ENCODE measurements at places on chromosomes 11 and 22.

DNA sequence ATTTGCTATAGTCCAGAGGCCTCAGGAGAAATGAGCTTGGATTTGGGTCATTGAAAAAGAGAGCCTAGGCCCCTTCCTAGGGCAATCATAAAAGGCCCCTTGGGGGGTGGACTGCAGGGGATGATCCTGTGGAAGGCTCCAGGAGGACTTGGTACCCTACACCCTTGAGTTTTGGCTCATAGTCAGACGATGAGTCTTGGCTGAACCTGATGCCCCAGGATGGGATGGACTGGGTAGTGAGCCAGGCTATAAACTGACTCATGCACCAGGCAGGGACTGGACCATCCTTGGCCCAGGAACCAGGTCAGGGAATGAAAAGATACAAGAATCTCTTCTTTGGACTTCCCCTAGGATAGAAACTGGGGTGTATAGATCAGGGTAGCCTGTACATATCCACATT is 54.2 kb downstream of the NAV2 start:
- no peak for DNase-seq

- DNase-seq, result no peak
Observed at GRCh38 chr11:120651836-120652235, 140.3 kb downstream of the GRIK4 start.

- no peak for DNase-seq
Observed at GRCh38 chr22:36456464-36456845, 25.0 kb downstream of the TXN2 start.

DNA sequence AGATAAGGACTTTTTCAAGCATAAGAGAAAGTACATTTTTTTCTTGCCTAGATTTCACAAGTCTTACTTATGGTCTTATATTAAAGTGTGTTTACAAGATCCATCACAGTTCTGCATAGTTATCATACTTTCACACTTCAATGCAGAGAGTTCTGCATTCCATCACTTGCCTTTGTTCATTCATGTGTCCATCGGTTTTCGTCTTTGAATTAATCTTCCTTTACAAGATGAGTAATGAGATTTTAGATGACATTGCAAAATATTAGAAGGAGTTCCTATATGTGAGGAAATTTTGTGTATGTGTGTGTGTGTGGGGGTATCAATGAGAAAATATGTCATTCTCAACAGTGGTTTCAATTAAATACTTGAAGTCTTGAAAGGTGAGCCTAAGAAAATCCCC is 98.1 kb upstream of the GUCY1A2 start:
- DNase-seq, result no peak

GRCh38 chr22:35480627-35481550 is 59.7 kb upstream of the RASD2 start:
- no peak for DNase-seq

GRCh38 chr11:116488836-116489389 is 283.9 kb downstream of the BUD13 start:
- no peak for DNase-seq

- DNase-seq, result no peak
Observed at GRCh38 chr22:49775191-49775866, 52.3 kb downstream of the BRD1 start.

All from natural killer cell (primary cell).